ENCODE measurements at places on chromosomes 1 and 21.

DNA sequence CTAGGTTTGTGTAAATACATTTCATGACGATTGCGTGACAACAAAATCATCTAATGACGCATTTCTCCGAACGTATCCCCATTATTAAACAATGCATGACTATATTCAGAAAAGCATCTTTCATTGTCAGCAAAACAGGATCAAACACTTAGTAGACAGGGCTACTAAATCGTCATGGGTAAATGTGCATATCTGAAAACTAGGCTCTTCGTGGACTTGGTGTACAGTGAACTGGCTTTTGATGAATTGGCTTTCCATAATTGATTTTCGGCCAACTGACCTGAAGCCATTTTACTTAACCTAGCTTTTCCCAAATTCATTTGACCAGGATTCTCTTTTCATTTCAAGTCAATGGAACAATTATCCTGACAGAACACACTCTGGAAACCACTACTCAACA lies 665.0 kb downstream of the SMYD3 start:
- H3K27ac ChIP-seq = no peak overlapping the region
- H3K27me3 ChIP-seq = no peaks in the 10 kb centered on the region
- no peak overlapping the region for H3K4me3 ChIP-seq
- peaks cover 2% of the 10 kb centered on the region for H3K4me1 ChIP-seq

DNA sequence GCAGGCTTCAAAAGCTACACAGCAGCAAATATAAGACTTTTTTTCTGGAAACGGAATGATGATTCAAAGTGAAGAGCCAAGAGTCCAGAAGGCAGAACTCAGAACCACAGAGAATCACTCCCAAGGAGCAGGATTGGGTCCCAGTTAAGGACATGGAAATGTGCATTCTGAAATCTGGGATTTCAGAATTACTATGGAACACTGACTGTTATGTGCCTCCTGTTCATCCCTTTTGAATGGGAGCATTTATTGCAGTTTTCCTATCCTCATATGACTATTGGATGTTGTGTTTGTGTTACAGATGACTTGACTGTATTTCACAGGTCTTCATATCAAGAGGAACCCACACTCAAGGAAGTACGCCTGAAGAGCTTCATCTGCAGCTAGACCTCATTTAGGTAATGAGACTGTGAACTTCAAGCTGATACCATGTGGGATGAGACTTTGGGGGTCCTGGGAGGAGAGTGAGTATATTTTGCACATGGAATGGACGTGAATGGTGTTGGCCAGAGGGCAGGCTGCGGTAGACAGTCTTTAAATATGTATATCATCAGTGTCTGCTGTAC lies 17.1 kb upstream of the CAP1 start:
- no peaks in the 10 kb centered on the region for H3K36me3 ChIP-seq
- H3K4me3 ChIP-seq = no peak overlapping the region
- no peaks in the 10 kb centered on the region for H3K27me3 ChIP-seq
- DNase-seq = no peak
- H3K27ac ChIP-seq = no peak overlapping the region

- peaks cover 1% of the 10 kb centered on the region for H3K4me1 ChIP-seq
- H3K27ac ChIP-seq = no peak overlapping the region
- no peak for DNase-seq
- H3K27me3 ChIP-seq = peaks cover 11% of the 10 kb centered on the region
Observed at GRCh38 chr1:212507369-212507768, 74.6 kb downstream of the NENF start.

DNA sequence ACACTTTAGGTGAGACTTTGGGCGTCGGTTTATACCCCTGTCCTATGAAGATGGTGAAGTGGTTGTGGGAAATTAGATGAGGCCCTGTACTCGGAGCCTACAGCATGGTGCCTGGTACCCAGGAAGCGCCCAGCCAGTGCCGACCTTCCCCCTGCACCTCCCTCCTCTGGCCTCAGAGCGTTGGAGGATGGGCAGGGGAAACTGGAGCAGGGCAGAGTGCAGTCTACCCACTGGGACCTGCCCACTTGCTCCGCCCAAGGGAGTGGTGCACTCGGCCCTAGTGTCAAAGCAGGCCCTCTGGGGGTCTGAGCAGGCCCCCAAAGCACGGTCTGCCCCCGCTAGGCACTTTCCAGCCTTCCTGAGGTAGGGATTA lies 13.0 kb upstream of the TTC22 start:
- H3K4me3 ChIP-seq = no peak overlapping the region
- H3K27me3 ChIP-seq = peaks cover 7% of the 10 kb centered on the region
- DNase-seq = no peak
- no peaks in the 10 kb centered on the region for H3K4me1 ChIP-seq
- no peak overlapping the region for H3K27ac ChIP-seq

DNA sequence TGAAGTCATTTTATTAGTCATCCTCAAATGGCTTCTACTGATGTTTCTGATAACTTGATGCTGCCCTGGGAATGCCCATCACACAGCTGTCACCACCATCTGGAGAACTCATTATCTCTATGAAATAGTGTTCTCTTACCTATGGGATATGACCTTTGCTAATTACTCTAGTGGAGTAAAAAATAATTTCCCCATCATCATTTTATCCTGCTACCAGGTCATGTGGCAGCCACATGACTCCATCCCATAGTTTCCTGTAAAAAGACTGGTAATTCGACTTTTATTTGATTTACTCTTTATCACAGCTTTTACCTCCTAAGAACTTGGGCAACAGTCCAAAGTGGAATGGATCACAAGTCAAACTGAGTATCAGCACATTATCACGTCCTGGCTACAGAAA lies 76.1 kb upstream of the USP25 start:
- H3K36me3 ChIP-seq = no peaks in the 10 kb centered on the region
- H3K4me1 ChIP-seq = no peaks in the 10 kb centered on the region
- H3K27ac ChIP-seq = no peak overlapping the region
- H3K4me3 ChIP-seq = no peak overlapping the region

Data from muscle of leg (tissue), 16 donors.